ENCODE measurements at places on chromosomes 13 and 19. TPM values are rescaled to one million over a fixed set of nuclear protein-coding genes. Genes with fewer than 3 reads are reported as not detected.

NDUFB7 gene
- 123 TPM for total RNA-seq

ZNF426 gene
- 24.5 TPM for total RNA-seq

GRCh38 chr13:106681997-106682396 is 114.1 kb upstream of the ARGLU1 start:
- peak overlapping the region; percentile 96 for H3K27ac ChIP-seq
- no peaks in the 10 kb centered on the region for H3K36me3 ChIP-seq
- peaks cover 73% of the 10 kb centered on the region for H3K4me1 ChIP-seq
- H3K4me3 ChIP-seq, result peak overlapping the region; percentile 65
- no peaks in the 10 kb centered on the region for H3K27me3 ChIP-seq

DNA sequence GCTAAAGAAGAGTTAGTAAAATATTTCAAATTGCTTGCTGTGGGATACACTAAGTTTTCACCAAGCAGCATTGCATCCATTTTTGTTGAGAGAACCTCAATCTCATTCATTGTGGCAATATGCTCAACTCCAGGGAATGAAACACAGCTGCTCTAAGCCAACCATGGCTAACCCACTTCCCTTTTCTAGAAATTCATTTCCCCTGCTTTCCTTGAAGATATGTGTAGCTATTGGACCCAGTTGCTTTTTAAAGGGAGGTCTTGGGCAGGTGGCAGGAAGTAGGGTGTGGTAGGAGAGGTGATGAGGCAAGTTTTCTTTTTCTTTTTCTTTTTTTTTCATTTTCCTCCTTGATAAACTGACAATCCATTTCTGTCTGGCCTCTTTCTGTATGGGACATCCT is 452.2 kb downstream of the FGF14 start:
- H3K27ac ChIP-seq, result no peak overlapping the region
- no peak for DNase-seq
- no peaks in the 10 kb centered on the region for H3K4me1 ChIP-seq
- H3K36me3 ChIP-seq, result no peaks in the 10 kb centered on the region
- peaks cover 2% of the 10 kb centered on the region for H3K27me3 ChIP-seq
- no peak overlapping the region for H3K4me3 ChIP-seq

- H3K27ac ChIP-seq, result no peak within 1 kb of the TSS
- no peaks in the 10 kb centered on the region for H3K36me3 ChIP-seq
- H3K4me3 ChIP-seq, result peak within 1 kb of the TSS; percentile 92
- peaks cover 12% of the 10 kb centered on the region for H3K4me1 ChIP-seq
Observed at GRCh38 chr19:18895824-18896341, at the start of gene CERS1. Gene CERS1 (minus strand): TSS chr19:18896158. CDS start chr19:18896072, 86 bp downstream.

GRCh38 chr19:18966307-18966706 is 25.3 kb upstream of the HOMER3 start:
- H3K27ac ChIP-seq, result no peak overlapping the region
- no peak overlapping the region for H3K4me3 ChIP-seq

DNA sequence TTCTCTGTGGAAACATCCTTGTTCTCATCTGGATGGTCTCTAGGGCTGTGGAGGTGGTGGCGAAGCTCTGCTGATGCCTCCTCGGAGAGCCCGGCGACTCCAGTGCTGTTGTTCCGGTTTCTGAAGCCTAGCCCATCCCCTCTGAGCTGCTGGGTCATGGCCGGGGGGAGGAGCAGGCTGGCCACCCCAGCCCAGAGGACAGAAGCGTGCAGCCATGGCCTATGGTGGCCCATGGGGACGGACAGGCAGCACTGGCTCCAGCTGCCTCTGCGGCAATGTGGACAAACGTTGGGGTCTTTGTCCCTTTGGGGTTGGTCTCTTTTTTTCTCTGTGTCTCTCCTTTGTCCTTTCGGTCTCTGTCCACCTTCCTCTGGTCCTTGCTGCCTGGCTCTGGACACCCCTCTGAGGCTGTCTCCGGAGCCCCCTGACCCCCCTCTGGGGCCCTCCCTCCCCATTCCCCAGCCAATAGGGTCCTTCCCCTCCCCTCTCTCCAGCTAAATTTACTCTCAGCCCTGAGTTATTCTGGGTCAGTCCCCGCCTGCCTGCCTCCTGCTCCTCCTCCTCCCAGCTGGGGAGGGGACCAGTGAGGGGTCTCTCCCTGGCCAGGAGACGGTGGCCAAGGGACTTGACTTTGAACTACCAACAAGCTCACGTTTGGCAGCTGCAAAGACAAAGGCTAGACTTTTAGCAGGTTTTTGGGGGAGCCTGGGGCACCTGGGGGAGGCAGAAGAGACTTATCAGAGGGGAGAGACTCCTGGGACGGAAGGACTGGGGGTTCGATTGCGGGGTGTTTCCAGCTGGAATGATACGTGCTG is at the start of gene HRC:
Gene HRC, minus strand, starts transcription at position 392 of the 815 bp plus-strand sequence. Its CDS starts 159 bp downstream, at position 233.
- peak within 1 kb of the TSS; percentile 75 for H3K4me3 ChIP-seq
- DNase-seq, result no peak
- H3K27ac ChIP-seq, result no peak within 1 kb of the TSS
- H3K4me1 ChIP-seq, result peaks cover 26% of the 10 kb centered on the region
- no peaks in the 10 kb centered on the region for H3K36me3 ChIP-seq
- peaks cover 29% of the 10 kb centered on the region for H3K27me3 ChIP-seq

DNA sequence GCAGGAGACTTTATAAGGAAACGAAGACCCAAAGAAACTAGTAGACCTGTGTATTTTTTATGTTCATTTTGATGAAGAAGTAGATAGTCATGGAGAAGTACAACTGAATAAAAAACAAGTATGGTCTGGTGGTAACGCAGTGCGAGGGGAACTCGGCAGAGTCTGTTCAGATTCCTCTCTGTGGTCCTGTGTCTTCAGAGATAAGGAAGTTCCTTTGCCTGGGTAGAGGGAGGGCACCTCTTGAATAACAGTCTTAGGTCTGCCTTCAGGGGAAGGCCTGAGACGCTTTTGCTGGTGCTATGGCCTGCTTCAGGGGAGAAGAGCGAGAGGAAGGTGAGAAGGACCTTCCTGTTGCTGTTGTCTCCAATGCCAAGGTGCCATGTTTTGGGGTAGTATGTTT is 25.9 kb upstream of the SLC46A3 start:
- H3K4me1 ChIP-seq, result no peaks in the 10 kb centered on the region
- H3K36me3 ChIP-seq, result no peaks in the 10 kb centered on the region
- no peaks in the 10 kb centered on the region for H3K27me3 ChIP-seq
- DNase-seq, result no peak

- H3K4me3 ChIP-seq, result no peak overlapping the region
- no peak overlapping the region for H3K27ac ChIP-seq
- no peak for DNase-seq
- no peaks in the 10 kb centered on the region for H3K36me3 ChIP-seq
Observed at GRCh38 chr13:28935104-28935503, 115.0 kb downstream of the MTUS2 start.

DNA sequence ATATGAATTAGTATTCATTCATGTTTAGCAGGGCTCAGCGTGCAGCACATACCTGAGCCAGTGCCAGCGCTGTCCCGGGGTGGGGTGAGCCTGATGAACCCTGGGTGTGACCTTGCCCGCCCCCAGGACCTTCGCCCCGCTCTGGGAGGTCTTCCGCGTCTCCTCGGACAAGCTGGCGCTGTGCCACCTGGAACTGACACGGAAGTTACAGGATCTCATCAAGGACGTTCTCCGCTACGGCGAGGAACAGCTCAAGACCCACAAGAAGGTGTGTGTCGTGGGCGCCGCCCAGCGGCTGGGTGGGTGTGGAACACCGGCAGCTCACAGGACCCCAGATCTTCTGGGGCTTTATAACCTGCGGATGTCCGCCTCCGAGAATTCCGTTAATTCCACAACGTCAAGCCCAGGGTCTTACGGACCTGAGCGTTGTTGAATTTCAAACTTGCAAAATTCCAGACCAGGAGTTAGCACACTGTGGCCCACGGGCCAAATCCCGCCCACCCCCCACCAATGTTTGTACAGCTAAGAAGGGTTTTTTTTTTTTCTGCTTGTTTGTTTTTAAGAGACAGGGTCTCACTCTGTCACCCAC is 15.4 kb downstream of the FCHO1 start:
- peak overlapping the region; percentile 81 for H3K27ac ChIP-seq
- DNase-seq, result peak; percentile 84
- no peak overlapping the region for H3K4me3 ChIP-seq
- H3K36me3 ChIP-seq, result no peaks in the 10 kb centered on the region

DNA sequence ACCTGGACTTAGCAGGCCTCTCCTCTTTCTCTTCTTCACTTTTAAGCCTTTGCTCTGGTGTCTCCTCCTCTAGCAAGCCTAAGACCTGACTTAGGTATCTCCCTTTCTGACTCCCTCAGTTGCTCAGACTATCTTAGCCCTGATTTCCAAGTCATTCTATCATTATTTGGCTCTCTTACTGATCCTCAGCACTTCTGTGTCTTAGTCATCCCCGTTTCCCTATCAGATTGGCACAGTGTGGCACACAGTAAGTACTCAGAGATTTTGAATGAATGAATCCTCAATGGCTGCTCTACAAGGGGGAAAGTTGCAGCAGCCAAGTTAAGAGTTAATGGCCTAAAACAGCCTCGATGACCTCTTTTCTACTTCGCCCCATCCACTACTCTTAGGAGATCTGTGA is 8.2 kb downstream of the KCTD12 start:
- no peak overlapping the region for H3K4me3 ChIP-seq
- H3K27ac ChIP-seq, result no peak overlapping the region
- DNase-seq, result no peak
- H3K36me3 ChIP-seq, result no peaks in the 10 kb centered on the region
- H3K4me1 ChIP-seq, result peaks cover 2% of the 10 kb centered on the region

Data from neural crest cell (in vitro differentiated cells).